ENCODE measurements at places on chromosomes 6 and 20.

DNA sequence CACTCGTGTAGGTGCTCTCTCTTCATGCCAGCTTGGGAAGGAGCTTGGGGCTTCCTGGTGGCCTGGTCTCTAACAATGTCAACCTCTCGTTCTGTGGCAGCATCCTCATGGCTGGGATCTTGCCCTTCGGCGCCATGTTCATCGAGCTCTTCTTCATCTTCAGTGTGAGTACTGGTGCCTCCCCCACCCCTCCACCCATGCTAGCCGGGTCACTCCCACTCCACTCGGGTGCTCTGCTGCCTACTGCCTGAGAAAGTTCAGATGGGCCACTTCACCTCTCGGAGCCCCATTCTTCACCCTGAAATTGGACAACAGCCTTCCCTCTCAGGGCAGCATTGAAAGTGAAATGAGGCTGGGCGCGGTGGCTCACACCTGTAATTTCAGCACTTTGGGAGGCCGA lies 48.8 kb downstream of the TM9SF4 start:
- DNase-seq, result no peak

DNA sequence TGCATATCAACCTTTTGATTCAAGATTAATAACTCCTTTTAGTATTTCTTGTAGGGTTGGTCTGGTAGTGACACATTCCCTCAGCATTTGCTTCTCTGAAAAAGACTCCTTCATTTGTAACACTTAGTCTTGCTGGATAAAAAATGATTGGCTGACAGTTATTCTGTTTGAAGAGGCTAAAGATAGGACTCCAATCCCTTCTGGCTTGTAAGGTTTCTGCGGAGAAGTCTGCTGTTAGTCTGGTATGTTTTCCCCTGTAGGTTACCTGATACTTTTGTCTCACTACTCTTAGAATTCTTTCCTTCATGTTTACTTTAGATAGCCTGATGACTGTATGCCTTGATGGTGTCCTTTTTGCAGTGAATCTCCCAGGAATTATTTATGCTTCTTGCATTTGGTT lies 96.0 kb downstream of the CARMIL1 start:
- no peak for DNase-seq

DNA sequence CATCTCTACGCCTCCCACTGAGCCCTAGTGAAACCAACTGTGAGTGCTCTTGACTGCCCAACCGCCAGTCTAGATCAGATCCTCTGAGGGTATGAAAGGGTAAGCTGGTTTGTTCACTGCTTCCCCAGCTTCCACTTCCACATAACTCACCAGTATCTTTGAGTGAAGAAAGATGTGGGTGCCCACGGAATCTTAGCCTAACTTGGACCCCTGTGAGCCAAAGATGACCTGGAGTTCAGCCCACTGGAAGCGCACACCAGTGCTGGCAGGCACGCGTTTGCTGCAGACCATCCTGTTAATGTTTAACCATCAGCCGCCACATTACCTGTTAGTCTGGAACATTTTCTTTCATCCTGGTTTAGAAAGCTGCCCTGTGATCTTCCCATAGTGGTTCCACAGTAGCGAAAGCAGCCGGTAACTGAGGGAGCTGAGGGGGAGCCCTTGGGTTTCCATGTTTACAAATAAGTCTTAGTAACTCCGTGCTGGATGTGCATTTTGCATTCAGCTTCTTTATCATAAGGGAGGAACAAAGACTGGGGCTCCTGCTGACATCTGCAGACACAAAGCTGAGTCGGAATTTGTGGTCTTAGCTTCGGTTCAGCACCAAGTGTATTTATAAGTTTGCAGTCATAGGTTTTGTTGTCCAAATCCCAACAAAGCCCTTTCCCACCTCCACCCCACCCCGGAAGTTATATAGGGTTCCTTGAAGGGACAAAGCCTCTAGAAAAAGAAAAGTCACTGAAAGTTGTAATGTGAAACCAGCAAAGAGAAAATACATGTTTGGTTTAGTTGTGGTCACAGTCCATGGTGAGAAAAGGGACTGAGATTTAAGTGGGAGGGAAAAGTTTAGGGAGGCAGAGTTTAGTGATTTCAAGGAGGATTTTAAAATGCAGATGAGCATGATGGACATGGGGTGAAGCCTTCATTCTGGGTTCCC lies 71.0 kb downstream of the SSR1 start:
- no peak for DNase-seq

GRCh38 chr6:169589699-169590257 lies 112.1 kb downstream of the WDR27 start:
- no peak for DNase-seq

- DNase-seq, result no peak
These were observed 109.8 kb downstream of the ZDHHC14 start for GRCh38 chr6:157490611-157491269.
